ENCODE measurements at places on chromosomes 3 and 15.

GRCh38 chr3:188752850-188753249 lies 418.9 kb upstream of the TPRG1 start:
- DNase-seq = no peak
- no peaks in the 10 kb centered on the region for H3K4me1 ChIP-seq
- no peak overlapping the region for H3K4me3 ChIP-seq
- H3K27me3 ChIP-seq = no peaks in the 10 kb centered on the region
- no peak overlapping the region for H3K27ac ChIP-seq

DNA sequence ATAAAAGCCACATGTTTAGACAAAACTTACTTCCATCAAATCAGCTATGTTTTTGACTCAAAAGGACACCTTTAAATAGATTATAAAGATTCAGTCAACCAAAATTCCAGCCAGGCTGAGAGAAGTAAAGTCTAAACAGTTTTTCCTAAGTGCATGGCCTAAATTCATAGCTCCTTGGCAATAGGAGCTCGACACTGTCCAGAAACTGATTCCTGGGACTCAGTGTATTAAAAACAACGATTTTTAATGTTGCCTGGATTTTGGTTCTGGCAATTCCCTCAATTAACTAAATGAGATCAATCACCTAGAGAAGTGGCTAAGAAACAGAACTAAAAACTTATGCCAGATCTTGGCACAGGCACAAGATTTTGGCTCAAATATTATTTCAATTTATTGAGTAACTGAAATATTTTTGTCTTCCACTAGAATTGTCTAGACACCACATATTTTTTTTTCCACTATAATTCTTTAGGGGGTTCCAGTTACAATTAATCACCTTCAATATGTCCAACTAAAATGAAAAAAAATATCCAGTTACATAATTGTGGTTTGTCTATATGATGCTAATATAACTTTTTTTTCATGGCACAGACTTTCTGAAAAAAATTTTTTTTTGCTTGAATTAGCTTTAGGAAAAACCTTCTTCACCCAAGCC lies 135.9 kb downstream of the TFDP2 start:
- H3K27me3 ChIP-seq = no peaks in the 10 kb centered on the region
- no peaks in the 10 kb centered on the region for H3K4me1 ChIP-seq
- no peak overlapping the region for H3K27ac ChIP-seq
- no peaks in the 10 kb centered on the region for H3K36me3 ChIP-seq
- DNase-seq = no peak

- H3K27ac ChIP-seq = no peak overlapping the region
- no peak overlapping the region for H3K4me3 ChIP-seq
- no peaks in the 10 kb centered on the region for H3K4me1 ChIP-seq
- no peak for DNase-seq
- H3K36me3 ChIP-seq = no peaks in the 10 kb centered on the region
Observed at GRCh38 chr3:51879937-51880336, 4.5 kb upstream of the IQCF5 start.

DNA sequence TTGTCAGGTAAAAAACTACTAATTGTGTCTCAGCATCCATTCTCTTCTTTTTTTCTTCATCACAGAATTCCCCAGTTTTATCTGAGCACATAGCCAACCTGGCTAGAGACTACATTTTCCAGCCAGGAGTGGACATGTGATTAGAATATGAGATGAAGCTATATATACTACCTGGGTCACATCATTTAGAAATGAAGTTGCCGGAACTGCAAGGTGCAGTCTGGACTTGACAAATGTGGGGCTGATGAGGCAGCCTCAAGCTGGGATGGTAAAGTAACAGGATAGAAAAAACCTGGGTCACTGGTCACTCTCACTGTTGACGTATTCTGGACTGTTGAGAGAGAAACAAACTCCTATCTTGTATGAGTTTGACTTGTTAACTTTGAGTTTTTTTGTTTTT lies 99.6 kb downstream of the STRIT1 start:
- no peak overlapping the region for H3K27ac ChIP-seq
- no peaks in the 10 kb centered on the region for H3K4me1 ChIP-seq
- no peaks in the 10 kb centered on the region for H3K27me3 ChIP-seq
- no peak overlapping the region for H3K4me3 ChIP-seq

DNA sequence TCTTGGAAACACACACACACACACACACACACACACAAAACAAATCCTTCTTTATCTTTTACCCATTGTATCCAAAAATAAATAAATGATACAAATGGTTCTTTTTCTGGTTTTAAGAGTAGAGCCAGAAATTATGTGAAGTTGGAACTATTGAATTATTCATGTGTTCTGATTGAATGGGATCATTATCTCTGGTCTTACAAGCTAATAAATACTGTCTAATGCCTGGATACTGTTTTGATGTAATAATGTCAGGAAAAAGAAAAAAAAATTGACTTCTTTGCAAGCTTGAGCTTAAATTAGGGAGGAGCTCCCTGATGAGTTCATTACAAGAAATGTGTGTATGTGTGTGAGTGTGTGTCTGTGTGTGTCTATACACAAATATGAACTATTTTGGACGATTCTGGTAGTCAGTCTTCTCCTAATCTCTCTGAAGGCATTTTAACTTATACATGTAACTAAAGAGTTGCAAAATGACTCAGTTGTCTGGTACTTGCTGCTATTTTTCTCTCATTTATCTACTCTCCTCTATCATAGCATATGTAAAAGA lies 507.2 kb upstream of the AGTR1 start:
- H3K36me3 ChIP-seq = no peaks in the 10 kb centered on the region
- H3K4me3 ChIP-seq = no peak overlapping the region
- H3K27me3 ChIP-seq = no peaks in the 10 kb centered on the region
- no peaks in the 10 kb centered on the region for H3K4me1 ChIP-seq

DNA sequence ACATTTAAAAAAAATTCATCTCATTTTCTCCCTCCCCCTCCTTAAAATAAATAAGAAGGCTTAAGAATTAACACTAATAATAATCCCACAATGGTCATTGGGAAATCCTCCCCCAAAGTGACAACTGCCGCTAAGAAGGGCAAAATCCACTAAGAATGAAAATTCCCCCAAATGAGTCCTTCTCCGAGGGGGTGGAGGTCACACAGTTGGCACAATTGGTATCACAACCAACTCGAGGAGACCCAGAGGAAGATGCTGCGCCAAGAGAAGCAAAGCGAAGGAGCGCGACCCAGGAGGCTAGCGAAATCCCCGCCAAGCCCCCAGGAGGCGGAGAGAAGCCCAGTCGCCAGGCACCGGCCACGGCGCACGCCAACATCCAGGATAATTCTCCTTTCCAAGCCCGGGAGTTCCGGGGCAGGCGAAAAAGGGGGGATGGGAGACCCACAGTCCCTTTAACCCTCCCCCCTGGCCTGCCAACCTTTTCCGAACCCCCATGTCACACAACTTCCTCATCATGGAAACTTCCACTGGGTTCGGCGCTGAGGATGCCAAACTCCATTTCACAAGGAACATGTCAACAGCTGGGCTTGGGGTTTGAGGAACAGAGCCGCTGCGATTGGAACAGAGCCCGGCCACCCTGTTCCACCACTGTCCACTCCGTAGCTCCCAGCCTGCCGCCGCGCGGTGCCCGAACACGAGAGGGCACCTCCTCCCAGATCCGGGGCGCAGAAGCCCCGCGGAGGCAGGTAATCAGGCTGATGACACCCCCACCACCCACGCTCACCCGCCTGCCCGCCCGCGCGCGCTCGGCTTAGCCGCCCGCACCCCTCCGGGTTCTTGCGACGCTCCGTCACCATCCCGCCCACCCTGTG lies 668 bp downstream of the THRB start:
- H3K27me3 ChIP-seq = peaks cover 10% of the 10 kb centered on the region
- no peak overlapping the region for H3K4me3 ChIP-seq
- no peaks in the 10 kb centered on the region for H3K36me3 ChIP-seq
- DNase-seq = no peak
- H3K4me1 ChIP-seq = no peaks in the 10 kb centered on the region

All from T-cell (primary cell).